ENCODE measurements at places on chromosomes 6 and 20. TPM values are rescaled to one million over a fixed set of nuclear protein-coding genes. Genes with fewer than 3 reads are reported as not detected.
A peak's percentile ranks its signal among the peaks of the same experiment; 100 is the strongest.

TMEM244 gene
- not detected for total RNA-seq

- DNase-seq = no peak
These were observed 29.7 kb upstream of the RFPL4B start for GRCh38 chr6:112317461-112317860.

NCOA5 gene
- 24.6 TPM for total RNA-seq

DNA sequence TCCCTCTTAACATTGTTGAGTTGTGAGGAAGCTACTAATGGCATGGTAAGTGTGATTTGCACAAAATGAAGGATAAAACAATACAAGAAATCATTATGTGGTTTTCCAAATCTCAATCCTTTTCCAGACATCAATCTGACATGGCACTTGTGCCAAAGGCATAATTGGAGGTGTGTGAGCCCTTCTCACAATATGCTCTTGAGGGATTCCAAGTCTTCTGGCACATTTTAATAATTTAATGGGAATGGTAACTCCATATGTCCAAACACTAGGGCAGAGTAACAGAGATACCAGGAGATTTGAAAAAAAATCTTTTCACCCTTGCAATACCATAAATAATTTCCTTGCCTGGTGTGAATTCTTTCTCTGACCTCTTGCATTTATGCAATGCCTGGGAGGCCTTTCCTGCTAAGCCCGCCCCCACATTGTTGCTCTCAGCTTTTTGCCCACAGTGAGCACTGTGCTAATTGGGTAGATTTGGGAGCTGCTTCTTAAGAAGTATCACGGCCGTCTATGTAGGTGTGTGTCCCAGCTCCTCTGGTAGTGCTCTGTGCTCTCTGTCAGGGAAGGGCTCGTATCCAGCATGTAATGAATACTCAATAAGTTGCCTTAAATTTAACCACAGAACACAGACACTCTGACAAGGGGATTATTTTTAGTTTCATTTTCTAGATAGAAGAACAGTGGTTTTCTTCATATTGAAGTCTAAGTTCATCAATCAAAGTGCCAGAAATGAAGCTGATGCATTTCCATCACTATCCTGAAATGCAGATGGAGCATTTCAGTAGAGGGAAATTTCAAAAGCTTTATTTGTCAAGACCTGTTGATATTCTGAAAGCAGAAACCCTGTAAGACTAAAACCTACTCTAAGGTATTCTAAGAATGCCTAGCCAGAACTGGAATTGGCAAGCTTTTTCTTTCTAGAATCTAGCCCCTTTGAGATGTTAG lies 54.4 kb upstream of the CEP85L start:
- DNase-seq = peak; percentile 75

ELOVL4 gene
- 13.3 TPM for total RNA-seq

NMBR gene
- total RNA-seq = not detected

GRCh38 chr6:15309611-15310283 lies 63.9 kb downstream of the JARID2 start:
- no peak for DNase-seq

DNA sequence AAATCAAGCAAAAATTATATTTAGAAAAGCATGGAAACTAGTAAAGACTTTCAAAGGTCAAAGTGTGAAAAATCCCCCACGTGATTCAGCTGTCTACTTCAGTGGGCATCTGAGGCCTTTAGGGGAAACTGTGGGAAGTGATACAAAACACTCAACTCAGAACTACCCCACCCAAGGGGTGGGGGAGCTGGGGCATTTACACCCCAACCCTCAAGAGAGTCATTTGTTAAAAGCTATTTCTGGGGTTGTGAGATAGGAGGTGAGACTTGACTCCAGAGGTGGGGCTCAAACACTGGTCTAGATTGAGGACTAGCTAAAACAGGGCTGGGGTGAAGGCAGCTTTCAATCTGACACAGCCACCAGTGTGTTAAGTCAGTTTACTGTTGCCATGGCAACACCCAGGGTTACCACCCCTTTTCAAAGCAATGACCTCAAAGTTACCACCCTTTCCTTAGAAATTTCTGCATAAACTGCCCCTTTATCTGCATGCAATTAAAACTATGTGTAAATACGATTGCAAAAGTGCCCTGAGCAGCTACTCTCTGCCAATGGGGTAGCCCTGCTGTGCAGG lies 9.9 kb upstream of the GTSF1L start:
- DNase-seq = peak; percentile 62

GRCh38 chr6:53623497-53623896 lies 42.1 kb downstream of the KLHL31 start:
- no peak for DNase-seq

- no peak for DNase-seq
These were observed 537.4 kb upstream of the BTBD3 start for GRCh38 chr20:11380283-11380682.

Data from GM23338 (cell line).